Cortex of kidney (tissue), 1 donor: ENCODE measurements at places on chromosomes 1 and 21.

DNA sequence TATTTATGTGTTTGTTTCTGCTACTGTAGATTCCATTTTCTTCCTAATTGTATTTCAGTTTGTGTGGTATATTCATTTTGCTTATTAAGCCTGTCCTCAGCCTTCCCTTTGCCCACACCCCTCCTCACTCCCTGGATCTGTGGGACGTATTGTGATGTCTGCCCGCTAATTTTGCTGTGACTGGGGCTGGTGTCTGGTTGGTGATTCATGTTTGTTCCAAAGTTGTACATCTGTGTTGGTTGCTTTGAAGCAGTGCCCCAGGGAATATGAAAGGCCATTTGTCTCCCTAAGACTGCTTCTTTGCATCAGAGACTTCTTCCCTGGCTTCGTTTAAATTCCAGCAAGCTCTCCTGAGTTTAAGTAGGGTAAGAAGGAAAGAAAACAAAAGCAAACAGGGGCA, 289.5 kb upstream of the SGIP1 start:
- DNase-seq, result no peak

DNA sequence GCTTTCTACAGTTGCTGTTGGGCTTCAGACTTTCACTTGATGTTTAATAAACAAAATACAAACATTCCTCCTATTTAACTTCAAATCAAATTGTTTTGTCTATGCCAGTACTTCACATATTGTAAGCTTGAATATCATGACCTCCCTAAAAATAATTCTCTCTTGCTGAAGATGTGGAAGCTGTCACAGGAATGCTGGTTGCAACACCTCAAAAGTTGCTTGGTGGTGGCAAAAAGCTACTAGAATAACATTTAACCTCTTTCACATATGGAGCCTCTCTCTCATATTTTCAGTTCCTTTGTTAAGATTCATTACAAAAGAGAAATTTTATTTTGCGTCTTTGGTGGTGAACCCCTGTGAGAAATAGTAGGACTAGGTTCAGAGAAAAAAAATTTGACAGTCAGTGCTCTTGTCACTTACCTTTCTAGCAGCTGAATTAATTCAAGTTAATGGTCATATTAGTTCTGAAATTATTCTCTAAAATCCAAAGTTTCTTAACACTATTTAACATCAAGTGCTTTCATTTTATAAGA, 25.5 kb upstream of the F13B start:
- no peak for DNase-seq

- DNase-seq, result no peak
Observed at GRCh38 chr1:218066332-218066731, 218.8 kb upstream of the RRP15 start.

DNA sequence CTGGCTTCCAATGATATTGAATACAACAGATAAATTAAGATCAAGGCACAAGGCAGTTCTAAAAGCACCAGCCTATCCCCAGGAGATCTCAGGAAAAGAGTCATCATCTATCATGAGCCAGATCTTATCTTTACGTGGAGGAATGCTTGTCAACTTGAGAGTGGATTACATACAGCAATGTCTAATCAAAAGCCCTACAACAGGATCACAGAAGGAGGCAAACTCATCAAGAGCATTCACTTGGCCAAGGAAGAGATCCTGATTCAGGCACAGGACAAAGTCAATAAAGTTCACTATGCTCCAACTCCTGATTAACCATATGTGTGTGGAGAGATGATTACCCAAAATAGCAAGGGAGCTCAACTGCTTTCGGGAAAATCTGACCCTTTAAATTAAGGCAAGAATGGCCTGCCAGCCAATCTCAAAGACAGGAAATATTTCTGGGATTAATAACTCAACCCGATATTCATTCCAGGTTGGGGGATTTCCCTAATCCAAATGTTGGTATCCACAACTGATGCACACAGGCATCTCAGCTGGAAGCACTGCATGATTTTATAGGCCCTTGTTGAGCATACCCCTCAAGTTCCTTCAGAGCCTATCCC, 33.7 kb downstream of the TBX15 start:
- DNase-seq, result no peak

GRCh38 chr1:244843148-244843978, 7.9 kb downstream of the COX20 start:
- DNase-seq, result no peak

DNA sequence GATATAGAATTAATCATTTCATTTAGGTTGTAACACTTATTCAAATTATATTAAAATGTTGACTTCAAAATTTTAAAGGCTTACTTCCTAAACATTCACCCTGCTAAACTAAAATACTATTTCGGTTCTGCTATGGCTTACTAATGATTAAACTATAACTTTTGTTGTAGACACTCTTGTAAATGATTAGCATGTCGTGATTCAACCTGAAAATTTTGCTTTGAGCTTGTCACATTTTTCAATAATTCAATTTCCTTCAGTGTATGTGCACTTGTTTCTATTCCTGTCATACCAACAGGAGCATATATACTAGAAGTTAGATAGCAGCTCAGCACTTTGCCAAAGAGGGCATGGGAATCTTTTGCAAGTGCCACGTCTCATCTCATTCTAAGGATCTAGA, 1018.8 kb downstream of the AMY1C start:
- DNase-seq, result no peak

DNA sequence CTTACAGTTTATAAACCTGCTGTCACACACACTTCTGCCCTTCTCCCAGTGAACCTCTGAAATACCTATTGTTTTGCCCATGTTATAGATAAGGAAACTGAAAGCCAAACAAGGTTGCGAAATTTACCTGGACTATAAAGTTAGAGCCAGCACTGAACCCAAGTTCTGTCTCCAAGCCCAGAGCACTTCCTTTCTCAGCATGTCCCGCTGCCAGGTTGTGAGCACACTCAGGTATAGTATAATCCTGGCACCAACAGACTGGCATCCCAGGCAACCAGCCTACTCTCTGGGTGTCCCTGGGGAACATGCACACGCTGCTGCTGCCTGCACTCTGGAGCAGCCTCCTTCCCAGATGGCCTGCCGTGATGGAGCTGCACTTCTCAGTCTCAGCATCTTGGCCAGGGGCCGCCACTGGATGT, 45.1 kb downstream of the PGBD5 start:
- no peak for DNase-seq

- no peak for DNase-seq
Observed at GRCh38 chr1:44819196-44819607, 10.9 kb downstream of the BTBD19 start.

- DNase-seq, result no peak
Observed at GRCh38 chr1:92262516-92262915, 36.3 kb downstream of the GLMN start.

GRCh38 chr1:190179817-190180216, 297.8 kb downstream of the BRINP3 start:
- no peak for DNase-seq

DNA sequence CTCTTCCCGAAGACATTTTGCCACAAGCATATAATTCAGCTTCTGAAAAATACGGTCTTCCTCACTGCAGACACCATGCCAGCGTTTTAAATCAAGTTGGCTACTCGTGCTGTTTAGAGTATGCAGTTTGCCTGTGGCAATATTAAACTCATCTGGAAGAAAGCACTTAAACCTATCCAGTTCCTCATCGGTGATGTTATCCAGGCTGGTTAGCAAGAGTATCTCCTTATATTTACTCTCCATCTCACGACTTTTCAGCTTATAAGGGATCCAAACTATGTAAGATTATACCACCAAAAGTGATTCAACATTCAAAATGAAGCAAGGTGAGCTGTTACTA, 9.7 kb upstream of the IFI16 start:
- no peak for DNase-seq

- no peak for DNase-seq
Observed at GRCh38 chr21:41435706-41436105, 9.7 kb downstream of the MX1 start.

GRCh38 chr1:39944410-39945112, 10.4 kb upstream of the MFSD2A start:
- DNase-seq, result no peak

DNA sequence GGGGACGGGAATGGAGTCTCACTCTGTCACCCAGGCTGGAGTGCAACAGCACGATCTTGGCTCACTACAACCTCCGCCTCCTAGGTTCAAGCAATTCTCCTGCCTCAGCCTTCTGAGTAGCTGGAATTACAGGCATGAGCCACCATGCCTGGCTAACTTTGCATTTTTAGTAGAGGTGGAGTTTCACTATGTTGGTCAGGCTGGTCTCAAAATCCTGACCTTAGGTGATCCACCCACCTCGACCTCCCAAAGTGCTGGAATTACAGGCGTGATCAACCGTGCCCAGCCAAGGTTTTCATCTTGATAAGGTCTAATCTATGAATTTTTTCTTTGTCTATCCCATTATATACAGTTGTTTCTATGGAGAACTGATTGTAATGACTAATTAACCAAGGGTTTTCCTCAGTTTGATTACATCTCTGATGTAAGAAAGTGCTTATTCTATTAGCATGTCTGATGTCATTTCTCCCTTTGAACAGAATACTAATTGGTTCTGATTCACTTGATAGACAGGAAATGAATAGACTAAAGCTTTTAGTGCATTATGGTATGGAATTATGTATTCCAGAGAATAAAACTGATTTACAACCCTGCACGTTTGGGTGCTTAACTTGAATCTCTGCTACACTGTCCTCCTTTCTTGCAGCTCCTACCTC, 11.9 kb downstream of the PACC1 start:
- DNase-seq, result no peak

GRCh38 chr1:188888386-188888785, 1589.3 kb downstream of the BRINP3 start:
- DNase-seq, result no peak

DNA sequence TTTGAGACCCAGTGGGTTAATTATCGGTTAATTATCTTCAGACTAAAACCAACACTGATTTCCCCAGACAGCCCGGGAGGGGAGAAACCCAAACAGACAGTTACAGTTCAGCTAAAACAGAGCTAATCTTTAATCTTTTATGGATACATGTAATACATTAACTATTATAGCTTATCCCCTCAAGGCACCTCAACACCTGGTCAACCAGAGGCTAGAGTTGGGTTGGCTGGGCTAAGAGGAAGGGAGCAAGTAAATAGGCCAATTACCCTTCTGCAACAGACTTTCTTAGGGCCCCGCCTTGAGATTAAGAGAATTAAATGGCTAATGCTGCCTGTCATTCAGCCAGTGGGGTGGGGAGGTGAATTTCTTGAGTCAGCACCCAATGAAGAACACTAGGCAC, 6.6 kb upstream of the MED18 start:
- no peak for DNase-seq

GRCh38 chr21:41766883-41767605, at the start of gene RIPK4:
Gene RIPK4, minus strand, starts transcription at chr21:41767052. Its CDS starts 11 bp downstream, at chr21:41767041.
- no peak for DNase-seq

GRCh38 chr1:230123280-230124185, 56.5 kb downstream of the GALNT2 start:
- DNase-seq, result no peak

GRCh38 chr1:146021622-146022402, at the start of gene HJV:
Gene HJV, minus strand, starts transcription at chr1:146021735. Its CDS starts 1,504 bp downstream, at chr1:146020231.
- DNase-seq, result no peak

DNA sequence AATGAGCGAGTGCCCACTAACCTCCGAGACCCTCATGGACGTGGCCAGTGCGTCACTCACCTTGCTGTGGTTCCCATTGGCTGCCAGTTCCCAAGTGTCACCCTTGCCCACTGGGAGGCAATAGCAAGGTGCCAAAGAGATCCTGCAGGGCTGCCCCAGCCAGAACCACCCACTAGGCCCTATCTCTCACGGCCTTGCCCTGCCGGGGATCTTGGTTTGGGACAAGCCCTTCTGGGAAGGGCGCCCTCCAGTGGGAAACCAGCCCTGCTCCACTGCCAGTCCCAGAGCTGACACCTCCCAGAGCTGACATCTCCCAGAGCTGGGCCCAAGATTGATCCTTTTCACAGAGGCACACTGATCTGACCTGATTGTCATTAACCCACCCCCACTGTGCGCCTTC, 2.1 kb upstream of the SELENON start:
- DNase-seq, result no peak

DNA sequence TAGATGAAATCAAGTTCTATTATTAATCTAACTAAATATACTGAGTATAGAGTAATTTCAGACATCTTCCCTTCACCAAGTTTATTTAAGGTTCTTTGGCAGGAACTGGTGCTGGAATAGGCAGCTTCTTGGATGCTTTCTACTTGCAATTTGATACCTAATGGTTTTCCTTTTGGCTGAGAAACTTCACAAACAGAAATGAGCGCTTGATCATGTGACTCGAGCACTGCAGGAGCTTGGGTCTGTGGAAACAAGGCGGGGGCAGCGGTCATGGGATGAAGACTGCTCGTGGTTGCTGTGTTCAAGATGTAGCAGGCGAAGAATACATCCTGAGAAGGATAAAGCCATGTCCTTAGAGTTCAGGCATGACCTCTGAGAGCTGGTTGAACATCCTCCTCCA, 136.8 kb downstream of the PTPRC start:
- no peak for DNase-seq

GRCh38 chr1:196121181-196121580, 487.1 kb downstream of the KCNT2 start:
- no peak for DNase-seq

GRCh38 chr1:6045561-6045960, at the start of gene KCNAB2:
Gene KCNAB2, plus strand, starts transcription at chr1:6045888. Its CDS starts 5,649 bp downstream, at chr1:6051537.
- DNase-seq, result no peak

- DNase-seq, result no peak
Observed at GRCh38 chr1:60952612-60953111, 129.7 kb upstream of the NFIA start.

DNA sequence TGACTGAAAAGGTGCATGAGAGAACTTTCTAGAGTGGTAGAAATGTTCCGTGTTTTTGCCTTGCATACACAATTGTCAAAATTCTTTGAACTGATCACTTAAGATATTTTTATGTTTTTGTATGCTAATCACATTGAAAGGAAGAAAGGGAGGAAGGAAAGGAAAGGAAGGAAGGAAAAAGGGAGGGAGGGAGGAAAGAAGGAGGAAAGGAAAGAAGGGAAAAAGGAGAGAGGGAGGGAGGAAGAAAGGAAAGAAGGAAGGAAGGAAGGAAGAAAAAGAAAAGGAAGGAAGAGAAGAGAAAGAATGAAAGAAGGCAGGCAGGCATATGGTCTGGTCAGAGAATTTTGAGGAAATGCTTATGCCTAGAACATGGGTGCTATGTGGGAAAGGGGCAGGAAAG, 68.4 kb upstream of the PGBD5 start:
- DNase-seq, result no peak

DNA sequence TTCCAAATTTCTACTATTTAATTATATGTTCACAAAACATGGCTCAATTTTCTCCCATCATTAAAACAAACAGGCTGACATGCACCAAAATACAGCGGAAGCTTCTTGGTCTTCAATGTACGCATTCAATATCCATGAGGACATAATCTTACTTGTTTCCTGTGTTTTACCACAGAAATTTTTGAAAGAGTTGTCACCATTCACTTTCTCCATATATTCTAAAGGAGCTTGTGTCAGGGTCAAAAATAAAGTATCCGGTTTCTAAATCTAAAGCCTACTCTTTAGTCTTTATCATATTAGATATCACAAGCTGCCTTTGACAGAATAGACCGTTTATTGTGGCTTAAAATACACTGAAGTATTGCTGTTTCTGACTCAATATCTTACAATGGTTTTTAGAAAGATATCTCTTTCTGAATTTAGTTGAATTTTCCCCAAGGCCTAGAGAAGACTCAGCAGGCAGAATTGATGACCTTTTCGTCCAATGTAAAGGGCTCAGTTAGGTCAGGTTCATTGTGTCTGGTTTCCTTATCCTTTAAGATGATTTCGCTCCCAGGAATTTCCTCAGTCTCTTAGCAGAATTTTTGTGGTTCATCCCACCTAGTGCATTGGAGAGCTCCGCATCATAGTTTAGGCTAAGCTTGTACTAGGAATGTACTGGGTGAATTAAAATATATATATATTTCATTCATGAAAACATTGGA, 717.2 kb downstream of the NCAM2 start:
- DNase-seq, result no peak

GRCh38 chr1:184682956-184683355, 71.7 kb downstream of the EDEM3 start:
- no peak for DNase-seq
